Neural crest cell (in vitro differentiated cells): ENCODE measurements at places on chromosomes 12 and 14.

- no peak for DNase-seq
Observed at GRCh38 chr14:73794146-73794545, 57.5 kb upstream of the PTGR2 start.

DNA sequence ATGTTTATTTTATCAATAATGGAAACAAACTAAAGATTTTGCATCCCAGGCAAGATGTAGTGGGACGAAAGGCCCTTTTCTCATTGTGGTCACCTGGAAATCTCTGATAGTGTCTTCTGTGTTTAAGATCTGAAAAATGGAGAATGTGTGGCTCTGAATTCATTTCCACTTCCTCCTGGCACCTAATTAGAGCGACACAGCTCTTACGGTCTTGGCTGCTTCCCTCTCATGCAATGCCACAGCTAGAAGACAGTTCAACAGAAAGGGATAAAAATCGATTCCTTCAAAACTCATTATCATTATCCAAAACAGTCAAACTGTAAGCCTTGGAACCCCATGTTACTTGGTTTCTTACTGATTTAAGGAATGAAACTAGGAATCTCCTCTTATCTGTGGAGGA lies 9.3 kb downstream of the ST8SIA1 start:
- no peak for DNase-seq

DNA sequence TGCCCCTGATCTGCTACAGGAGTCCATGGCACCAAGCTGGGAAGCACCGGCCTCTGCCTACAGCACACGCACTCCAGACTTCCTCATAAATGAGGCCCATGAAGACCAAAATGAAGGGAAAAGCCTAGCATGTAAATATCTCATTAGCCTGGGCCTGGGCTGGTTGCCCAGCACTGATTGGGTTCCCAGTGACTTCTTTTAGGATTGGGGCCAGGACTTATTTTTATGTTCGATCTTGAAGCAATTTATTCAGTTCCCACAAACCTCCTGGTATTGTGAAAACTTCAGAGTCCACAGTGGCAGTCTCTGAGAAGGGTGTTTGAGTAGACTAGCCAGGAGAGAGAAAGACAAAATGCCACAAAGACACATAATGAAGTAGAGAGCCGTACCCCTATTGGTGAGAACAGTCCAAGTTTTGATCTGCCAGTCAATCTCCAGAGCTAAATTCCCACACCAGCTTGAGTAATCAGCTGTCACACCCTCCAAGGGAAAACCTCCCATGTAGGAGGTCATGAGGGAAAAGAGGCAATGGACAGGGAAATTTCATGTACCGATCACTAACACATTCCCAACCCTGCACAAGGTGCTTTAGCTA lies 78.2 kb downstream of the PHLDA1 start:
- no peak for DNase-seq

DNA sequence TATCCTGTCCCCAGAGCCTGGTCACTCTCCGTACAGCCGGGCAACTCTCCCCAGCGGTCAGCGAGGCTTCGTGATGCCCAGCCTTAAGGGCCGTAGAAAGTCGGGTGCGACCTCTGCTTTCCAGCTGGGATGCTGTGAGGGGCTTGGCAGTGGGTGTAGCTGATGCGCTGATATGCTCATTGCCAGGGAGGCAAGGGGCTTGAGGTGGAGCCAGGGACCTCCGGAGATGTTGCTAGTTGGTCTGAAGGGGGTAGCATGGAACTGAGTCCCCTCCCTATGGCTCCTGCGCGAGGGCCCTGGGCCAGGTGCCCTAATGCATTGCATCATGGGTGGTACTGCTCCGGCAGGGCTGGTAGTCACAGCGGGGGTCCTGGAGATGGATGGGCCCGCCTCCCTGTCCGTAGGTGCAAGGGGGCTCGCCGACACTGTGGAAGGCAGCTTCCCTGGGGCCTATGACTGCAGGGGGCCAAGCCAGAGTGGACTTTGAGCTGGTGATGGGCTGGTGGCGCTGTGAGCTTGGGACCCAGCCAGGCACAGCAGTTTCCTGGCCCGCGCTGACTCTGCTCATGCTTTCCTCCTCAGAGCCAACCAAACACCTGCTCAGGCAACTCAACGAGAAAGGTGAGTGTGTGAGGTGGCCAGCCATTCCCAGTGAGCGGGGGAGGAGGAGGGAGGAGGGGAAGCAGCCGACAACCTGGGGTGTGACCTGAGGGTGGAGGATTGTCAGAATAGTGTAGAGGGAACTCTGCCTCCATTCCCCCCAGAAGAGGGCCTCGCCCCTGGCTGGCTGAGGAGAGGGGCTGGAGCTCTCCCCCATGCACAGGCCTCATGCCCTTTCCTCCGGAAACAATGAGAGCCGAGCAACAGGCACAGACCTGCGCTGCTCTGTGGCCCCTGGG lies 32.3 kb downstream of the PLEKHG3 start:
- DNase-seq: no peak

- no peak for DNase-seq
Observed at GRCh38 chr12:16369156-16369555, 21.7 kb downstream of the MGST1 start.

GRCh38 chr14:67584978-67585377 lies 15.1 kb downstream of the PIGH start:
- no peak for DNase-seq
